Stimulated activated CD4-positive, alpha-beta T cell treated with anti-CD3 and anti-CD28 coated beads, Interleukin-4, amount 100 ng/mL, for 1 hour (primary cell): ENCODE measurements at places on chromosomes 11 and 22.

DNA sequence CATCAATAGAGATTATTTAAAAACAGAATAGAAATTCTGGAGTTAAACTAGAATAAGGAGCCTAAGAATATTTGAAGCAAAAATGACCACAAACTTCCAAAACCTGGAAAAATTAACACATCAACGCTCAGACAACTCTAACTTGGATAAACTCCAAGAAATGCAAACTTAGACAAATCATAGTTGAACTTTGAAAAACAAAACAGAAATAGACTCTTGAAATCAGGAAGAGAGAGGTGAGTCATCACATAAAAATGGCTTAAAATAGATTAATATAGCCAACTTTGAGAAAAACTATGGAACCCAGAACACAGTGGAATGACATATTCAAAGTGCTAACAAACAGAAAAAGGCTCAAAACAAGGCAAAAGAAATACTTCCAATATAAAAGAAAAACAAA is 974.2 kb downstream of the JRKL start:
- DNase-seq = no peak

DNA sequence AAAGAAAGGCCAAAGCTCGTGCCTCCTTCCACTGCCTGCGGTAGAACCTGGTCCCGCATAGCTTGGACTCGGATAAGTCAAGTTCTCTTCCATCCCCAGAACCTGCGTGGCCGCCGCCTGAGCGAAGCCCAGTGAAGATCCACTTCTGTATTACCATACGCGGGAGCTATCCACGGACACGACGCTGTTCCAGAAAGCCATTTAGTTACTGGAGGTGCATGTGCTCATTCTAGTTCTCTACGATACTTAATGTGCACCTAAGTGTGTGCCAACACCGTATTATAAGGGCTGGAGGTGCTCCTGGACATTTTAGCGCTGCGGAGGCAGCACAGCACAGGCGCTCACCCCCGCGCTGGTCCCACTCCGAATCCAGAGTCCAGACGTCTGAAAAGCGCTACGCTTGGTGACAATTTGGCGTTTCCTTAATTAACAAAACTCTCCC is 1.4 kb downstream of the WT1 start:
- no peak for DNase-seq

- DNase-seq = no peak
Observed at GRCh38 chr22:28222976-28223745, 304.1 kb upstream of the PITPNB start.

- DNase-seq = no peak
Observed at GRCh38 chr22:49454726-49455125, 372.9 kb downstream of the BRD1 start.

DNA sequence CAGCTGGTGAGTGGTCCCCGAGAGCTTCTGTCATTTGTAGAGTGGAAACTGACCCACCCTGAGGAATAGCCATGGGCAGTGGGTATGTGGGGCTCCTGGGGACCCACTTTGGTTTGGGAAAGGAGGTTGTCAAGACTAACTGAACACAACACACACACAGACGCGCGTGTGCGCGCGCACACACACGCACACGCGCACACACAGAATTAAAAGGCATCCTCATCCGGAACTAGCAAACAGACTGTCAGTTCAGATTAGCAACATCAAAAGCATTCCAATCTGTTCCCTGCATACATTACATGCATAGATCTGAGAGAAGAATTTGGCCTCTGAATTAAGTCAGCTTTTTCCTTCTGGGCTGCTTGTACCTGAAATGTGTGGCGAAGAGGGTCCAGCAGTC is 284.7 kb downstream of the ST3GAL4 start:
- no peak for DNase-seq

GRCh38 chr11:117179048-117179999 is 781 bp downstream of the SIDT2 start:
- peak; percentile 44 for DNase-seq

DNA sequence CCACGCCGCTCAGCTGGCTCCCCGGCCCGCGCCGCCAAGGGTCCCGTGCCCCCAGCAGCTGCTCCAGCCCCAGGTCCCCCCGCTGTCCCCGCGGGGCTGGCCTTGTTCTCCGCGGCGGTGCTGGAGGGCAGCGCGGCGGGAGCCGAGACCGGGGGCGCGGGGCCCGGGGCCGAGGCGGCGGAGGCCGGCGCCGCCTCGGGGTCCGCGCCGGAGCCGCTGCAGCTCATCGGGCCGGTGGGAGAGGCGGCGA is 128 bp downstream of the TAF10 start:
- no peak for DNase-seq

DNA sequence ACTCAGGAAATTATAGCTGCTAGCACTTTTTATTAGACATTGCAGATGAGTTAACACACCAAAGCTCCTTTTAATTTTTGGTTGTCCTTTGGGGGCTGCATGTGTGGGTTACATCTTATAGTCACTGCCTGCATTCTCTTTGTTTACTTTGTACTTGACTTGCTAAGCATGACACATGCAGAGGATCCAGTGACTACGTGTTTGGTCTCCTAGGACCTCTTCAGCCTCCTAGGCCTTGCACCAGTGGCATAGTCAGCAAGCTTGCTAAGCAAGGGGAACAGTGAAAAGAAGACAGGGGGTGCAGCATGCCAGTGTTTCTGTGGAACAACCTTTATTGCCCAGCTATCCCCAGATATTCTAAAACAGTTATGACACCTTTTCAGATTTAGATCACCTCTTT is 108.2 kb downstream of the PAX6 start:
- no peak for DNase-seq

DNA sequence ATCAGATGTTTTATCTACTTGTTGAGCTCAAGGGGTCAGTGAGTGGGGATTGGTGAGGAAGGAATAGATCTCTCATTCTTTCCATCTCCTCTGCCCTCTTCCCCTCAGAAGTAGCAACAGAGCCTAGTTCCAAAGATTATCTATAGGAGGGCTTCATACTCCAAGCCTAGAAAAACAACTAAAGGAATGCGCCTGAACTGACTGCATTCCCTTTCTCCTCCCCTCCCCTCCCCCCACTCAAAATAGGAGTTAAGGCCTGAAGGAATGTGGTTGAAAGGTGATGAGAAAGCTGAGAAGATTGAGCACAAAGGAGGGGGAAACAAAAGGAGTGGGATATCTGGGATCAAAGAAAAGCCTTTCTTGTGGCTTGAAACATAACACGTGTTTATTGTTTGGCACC is 10.5 kb downstream of the EMSY start:
- DNase-seq = no peak

DNA sequence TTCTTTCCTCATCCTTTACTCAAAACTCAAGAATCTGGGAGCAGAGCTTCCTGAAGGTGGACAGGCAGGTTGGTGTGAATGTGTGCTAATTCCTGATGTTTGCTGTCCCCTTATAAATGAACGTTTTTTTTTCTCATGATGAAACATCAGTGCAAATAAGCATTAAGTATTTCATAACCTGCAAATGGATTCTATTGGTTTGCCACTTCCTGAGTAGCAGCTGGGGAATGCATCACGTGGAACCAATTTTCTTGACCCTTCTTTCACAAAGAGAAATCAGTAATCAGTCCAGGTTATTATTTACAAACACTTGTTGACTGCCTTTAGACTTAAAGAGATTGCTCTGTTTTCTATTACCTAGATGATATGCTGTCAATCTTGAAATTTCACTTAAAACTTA is 40.1 kb upstream of the SCN3B start:
- no peak for DNase-seq

GRCh38 chr11:121727942-121728341 is 275.2 kb upstream of the SORL1-AS1 start:
- DNase-seq = no peak

DNA sequence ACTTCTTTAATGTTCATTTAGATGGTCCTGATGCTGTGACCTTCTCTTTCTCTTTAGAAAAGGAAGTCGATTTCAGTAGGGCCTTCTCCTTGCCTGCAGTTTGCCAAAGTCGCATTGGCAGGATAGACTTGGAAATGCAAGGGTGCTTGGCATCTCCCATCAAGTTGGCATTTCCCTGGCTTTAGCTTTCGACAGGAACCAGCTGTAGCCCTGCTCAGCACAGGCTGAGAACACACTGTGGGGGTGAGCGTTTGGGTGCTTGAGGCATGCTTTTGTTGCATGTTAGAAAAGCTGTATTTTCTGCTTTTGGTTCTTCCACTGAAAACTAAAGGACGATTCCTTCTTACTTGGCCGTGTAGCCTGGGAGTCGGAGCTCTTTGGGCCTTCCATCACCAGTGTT is 37.7 kb downstream of the LDLRAD3 start:
- no peak for DNase-seq

DNA sequence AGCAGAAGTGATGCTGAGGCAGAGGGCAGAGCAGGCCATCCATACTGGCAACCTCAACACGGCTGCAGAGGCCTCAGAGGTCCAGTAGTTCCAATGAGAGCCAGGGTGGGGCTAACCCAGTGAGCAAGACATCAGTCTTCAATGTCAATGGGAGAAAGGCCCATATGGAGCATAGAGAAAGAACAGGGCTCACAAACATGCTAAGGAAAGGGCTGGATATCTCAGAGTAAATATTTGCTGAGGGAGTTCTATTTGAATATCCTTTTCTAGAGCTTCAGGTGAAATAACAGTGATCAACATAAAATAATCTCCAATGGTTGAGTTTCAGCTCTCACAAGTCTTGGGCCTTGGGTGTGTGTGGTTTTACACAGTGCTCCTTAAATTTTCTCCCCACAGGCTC is 50.8 kb upstream of the CCDC90B start:
- no peak for DNase-seq

- no peak for DNase-seq
Observed at GRCh38 chr11:65128182-65129145, 5.9 kb downstream of the SYVN1 start.

DNA sequence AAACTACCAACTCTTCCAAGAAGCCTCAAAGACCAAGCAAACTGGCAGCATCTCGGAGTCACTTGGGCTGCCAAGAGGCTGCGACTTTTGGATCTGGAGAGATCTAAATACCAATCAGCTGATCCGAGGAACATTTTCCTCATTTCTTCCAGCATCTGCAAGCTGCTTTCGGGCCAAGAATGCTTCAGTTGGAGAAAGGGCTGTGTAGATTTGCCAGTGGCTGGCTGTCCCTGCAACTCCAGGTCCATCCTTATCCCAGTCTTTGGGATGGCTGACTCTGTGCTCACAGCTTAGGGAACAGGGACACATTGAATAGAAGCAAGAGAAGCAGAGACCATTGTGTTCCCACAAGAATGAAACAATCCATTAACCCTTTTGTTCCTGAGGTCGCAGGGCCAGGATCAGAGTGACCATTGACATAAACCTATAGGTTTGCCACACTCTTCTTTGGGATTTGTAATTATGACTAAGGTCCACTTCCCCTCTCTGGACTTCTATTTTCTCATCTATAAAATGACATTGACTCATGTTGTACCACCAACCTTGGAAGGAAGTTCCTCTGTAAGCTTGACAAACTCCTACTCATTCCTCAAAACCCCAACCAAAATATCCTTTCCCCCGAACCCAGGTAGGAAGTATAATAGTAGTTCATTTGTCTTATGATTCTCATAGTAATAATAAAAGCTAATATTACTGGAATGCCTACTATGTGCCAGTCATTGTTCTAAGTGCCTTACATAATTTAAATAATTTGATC is 340.8 kb downstream of the MN1 start:
- no peak for DNase-seq

DNA sequence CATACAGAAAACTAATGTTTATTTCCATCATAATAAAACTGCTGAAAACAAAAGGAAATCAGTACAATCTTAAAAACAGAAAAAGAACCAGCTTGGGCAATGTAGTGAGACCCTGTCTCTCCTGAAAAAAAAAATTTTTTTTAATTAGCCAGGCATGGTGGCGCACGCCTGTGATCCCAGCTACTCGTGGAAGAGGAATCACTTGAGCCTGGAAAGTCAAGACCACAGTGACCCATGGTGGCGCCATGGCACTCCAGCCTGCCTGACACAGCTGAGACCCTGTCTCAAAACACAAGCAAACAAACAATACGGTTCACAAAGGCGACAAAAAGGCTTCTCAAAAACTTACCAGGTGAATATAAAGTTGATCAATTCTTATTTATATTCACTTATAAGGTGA is 289.7 kb downstream of the BRD1 start:
- DNase-seq = no peak

GRCh38 chr11:47225552-47226400 is 11.0 kb downstream of the DDB2 start:
- DNase-seq = peak; percentile 21

DNA sequence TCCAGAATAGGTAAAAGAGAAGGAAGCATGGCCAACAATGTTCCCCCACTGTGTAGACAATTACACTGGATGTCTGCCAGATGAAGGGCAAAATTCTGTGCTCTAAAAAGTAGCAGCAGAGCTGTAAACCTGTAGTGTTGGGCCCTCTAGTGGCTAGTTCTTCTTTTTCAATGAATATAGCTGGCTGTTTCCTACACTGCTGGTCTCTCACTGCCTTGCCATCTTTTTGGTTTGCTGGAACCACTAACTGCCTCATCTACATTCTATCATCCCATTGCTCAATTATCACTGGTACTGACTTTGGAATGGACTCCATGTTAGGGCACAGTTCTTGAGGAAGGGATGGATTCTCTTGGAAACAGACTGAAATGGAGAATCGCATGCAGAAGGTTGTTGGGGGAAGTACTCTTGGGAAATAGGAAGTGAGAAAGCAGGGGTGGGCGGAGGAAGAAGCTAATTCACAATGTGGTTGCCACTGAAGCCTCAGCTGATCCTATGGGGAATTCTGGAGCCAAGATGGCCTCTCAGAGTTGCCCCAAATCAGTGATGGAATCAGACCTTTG is 17.9 kb downstream of the KCNE3 start:
- no peak for DNase-seq
